ENCODE measurements at places on chromosomes 7 and 10.

DNA sequence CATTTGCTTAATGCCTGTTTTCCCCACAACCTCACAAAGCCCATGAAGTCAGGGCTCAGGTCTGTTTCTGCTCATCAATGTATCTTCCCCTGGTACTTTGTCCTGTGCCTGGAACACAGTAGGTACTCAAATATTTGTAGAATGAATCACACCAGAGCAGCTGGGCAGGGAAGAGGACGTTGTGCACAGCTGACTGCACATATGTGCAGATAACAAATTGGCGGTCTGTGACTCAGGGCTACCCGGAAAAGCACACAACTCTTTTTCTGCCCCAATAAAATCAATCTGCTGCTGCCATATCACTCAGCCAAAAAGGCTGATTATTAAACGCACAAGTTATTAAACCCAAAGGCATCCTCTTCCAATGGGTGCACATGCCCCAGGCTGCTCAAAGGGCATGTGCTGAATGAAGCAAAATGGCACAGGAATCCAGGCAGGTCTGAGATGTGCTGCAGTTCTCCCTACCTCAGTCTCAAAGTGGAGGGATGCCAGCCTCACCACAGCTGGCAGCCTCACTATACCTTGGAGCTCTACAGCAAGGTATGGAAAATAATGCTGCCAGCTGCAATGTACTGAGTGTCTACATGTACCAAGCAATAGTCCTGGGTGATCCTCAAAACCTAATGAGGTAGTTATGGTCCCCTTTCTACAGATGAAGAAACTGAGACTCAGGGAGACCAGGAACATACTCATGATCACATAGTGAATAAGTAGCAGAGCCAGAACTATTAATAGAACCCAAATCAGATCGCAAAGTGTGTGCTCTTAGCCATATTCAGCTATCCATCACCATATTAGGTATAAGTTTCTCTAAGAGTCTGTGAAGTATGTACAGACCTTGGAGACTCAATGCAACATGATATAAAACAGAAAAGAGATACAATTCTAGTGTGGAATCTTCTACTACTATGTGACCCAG lies 43.4 kb downstream of the SORBS1 start:
- no peak for DNase-seq

DNA sequence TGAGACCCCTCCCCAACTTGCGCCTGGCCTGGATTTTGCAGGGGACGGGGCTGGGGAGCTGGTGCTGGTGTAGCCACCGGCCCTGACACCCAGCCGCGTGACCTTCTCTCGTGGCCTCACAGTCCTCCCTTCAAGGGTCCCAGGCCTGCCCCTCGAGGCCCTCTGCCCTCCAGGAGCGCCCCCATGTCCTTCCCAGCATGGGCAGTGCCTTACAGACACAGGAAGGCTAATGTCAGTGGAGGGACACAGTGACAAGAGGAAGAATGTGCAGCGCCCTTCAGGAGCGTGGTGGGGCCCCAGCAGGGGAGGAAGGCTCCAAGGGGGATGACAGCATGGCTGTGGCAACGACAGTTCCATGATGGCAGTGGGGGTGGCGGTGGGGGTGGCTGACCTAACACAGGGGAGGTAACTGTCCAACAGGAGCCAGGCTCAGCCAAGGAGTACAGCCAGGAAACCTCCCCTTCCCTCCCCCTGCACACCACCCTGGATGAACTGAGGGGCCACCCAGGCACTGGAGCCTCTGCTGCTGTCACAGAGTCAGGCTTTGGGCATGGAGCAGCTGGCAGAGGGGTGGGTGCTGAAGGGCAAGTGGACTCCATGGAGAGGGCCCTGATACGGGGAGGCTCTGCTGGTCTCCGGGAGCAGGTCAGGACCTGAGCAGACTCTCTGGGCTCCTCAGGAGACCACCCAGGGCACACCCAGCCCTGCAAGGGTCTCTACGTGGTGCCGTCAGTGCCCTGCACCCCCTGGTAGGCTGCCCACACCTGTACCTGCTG lies 76.0 kb upstream of the RET start:
- no peak for DNase-seq

GRCh38 chr7:103065667-103066066 lies 8.9 kb downstream of the FBXL13 start:
- no peak for DNase-seq

DNA sequence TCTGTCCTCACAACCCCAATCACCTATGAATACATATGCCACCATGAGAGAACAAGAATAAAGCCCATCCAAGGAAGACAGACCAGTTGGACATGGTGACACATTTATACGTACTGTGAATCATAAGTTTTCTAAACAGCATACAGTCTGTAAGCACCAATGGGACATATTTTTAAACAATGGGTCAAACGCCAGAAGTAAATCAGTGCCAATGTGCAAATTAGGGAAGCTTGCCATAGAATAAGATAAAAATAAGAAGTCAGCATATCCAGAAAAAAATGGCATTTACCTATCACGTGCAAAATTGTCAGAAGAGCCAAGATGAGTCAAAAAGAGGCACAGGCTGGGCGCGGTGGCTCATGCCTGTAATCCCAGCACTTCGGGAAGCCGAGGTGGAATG lies 910.4 kb downstream of the SORCS1 start:
- no peak for DNase-seq

- no peak for DNase-seq
These were observed 42.0 kb upstream of the BRAF start for GRCh38 chr7:140966561-140967233.

DNA sequence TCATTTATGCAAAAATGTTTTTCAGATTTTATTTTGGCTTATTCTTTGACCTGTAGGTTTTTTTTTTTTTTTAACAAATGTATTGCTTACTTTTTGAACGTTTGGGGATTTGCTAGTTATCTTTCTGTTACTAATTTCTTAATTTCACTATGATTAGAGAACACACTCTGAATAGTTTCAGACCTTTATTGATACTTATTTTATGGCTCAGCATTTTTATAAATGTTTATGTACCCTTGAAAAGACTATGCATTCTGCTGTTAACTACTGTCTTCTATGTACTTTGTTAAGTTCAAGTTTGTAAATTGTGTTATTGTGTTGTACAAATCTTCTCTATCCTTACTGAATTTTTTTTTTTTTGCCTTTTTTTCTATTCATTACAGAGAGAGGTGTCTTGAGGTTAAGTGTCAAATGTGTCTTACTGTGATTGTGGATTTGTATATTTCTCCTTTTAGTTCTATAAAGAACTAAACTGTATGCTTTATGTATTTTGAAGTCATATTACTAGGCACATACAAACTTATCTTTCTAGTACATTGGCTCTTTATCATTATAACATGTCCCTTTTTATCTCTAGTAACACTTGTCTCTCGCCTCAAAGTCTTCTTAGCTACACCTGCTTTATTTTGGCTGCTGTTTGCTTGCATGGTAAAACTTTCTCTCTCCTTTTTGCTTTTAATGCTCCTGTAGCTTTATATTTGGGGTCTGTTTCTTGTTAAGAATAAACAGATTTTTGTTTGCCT lies 8.1 kb downstream of the MKLN1 start:
- no peak for DNase-seq

- DNase-seq, result no peak
These were observed 2.6 kb downstream of the CLDN15 start for GRCh38 chr7:101235050-101235449.

DNA sequence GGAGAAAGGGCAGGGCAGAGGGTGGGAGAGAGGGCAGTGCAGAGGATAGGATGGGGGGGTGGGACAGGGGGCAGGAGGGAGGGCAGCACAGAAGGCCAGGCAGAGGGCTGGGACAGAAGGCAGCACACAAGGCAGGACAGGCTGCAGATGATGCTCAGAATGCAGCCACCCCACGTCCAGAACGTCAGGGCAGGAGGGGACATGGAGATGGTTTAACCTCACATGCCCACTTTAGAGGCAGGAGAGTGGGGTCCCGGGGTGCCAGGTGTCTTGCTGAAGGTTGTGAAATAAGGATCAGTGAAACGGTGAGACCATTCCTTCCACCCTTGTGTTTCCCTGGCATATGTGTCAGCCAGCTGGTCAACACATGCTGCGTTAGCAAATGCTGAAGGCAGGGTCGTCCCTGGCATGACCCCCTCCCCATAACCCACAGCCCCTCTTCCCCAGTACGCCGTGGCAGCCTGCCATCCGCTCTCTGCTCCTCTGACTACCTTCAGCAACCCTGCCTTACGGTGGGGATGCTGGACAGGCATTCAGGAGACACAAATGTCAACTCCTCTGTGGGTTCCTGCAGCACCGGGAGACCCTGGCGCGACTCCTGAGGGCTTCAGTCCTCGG lies 592.1 kb downstream of the DNAJB6 start:
- DNase-seq, result no peak

Measured in cortex of kidney (tissue), 1 donor.